ENCODE measurements at places on chromosomes 16 and 17. TPM values are rescaled to one million over a fixed set of nuclear protein-coding genes. Genes with fewer than 3 reads are reported as not detected.

Gene CDH5
- 5.6 TPM for total RNA-seq

Gene IKZF3
- 0.16 TPM for total RNA-seq

Gene GRIN2A
- total RNA-seq: 10.9 TPM

Gene UMOD
- total RNA-seq: not detected

Gene SLC5A11
- not detected for total RNA-seq

Gene CES5A
- 0.16 TPM for total RNA-seq

Gene COA3
- total RNA-seq: 61.8 TPM

Gene TRIM72
- 2.3 TPM for total RNA-seq

Gene METTL9
- total RNA-seq: 215 TPM

Gene ZNF423
- total RNA-seq: 4.7 TPM

Gene GUCY2D
- 0.16 TPM for total RNA-seq

Gene TLCD2
- total RNA-seq: 0.47 TPM

Gene GPR139
- total RNA-seq: 1.4 TPM

Gene CCR7
- not detected for total RNA-seq

Gene HSD17B2
- total RNA-seq: 0.47 TPM

Gene SOST
- not detected for total RNA-seq

Gene RAB26
- 5.8 TPM for total RNA-seq

Gene CHST5
- total RNA-seq: 0.16 TPM

Gene OTOA
- 1.1 TPM for total RNA-seq

Gene ODAD4
- total RNA-seq: 1.6 TPM

Gene TEDC2
- 8.4 TPM for total RNA-seq

Gene CDH11
- 258 TPM for total RNA-seq

Gene DNAH9
- total RNA-seq: 2.3 TPM

Gene SOX8
- total RNA-seq: 20.1 TPM

Gene KRT20
- total RNA-seq: not detected

Gene PRR15L
- not detected for total RNA-seq

Gene MLYCD
- total RNA-seq: 3.6 TPM

Gene PRSS33
- not detected for total RNA-seq
